ENCODE measurements at places on chromosomes 16 and 17. TPM values are rescaled to one million over a fixed set of nuclear protein-coding genes. Genes with fewer than 3 reads are reported as not detected.

The PTGES3L gene
- 10.9 TPM for polyA plus RNA-seq

The DBF4B gene
- 20.4 TPM for polyA plus RNA-seq

The KCNJ18 gene
- polyA plus RNA-seq = not detected

The RPL27 gene
- 3,174 TPM for polyA plus RNA-seq

The TGFB1I1 gene
- 0.54 TPM for polyA plus RNA-seq

The KRTAP16-1 gene
- not detected for polyA plus RNA-seq

The KRT33A gene
- polyA plus RNA-seq = not detected

The CXCL16 gene
- 0.68 TPM for polyA plus RNA-seq

The KRT33B gene
- polyA plus RNA-seq = not detected

The KCNG4 gene
- polyA plus RNA-seq = not detected

The KRTAP4-9 gene
- not detected for polyA plus RNA-seq

The TLCD3B gene
- 0.24 TPM for polyA plus RNA-seq

The CDC6 gene
- 73.4 TPM for polyA plus RNA-seq

The CCDC102A gene
- 2.0 TPM for polyA plus RNA-seq

The KRTAP1-5 gene
- not detected for polyA plus RNA-seq

The KPNB1 gene
- polyA plus RNA-seq = 316 TPM

The EMC6 gene
- 159 TPM for polyA plus RNA-seq

The CA5A gene
- not detected for polyA plus RNA-seq

The TBC1D26 gene
- not detected for polyA plus RNA-seq

The TAC4 gene
- not detected for polyA plus RNA-seq

The PYY gene
- not detected for polyA plus RNA-seq

The TMEM100 gene
- 0.12 TPM for polyA plus RNA-seq

The CBLN1 gene
- polyA plus RNA-seq = not detected

The DOC2A gene
- 0.36 TPM for polyA plus RNA-seq

The KRT14 gene
- polyA plus RNA-seq = not detected

The TMEM235 gene
- not detected for polyA plus RNA-seq

The CCL8 gene
- polyA plus RNA-seq = not detected

The NECAB2 gene
- polyA plus RNA-seq = not detected

The SULT1A1 gene
- 15.6 TPM for polyA plus RNA-seq

The GRAPL gene
- polyA plus RNA-seq = not detected
